ENCODE measurements at places on chromosomes 13 and 19. TPM values are rescaled to one million over a fixed set of nuclear protein-coding genes. Genes with fewer than 3 reads are reported as not detected.

ZNF723 gene
- not detected for total RNA-seq

CLDN10 gene
- total RNA-seq: not detected

MKNK2 gene
- 200 TPM for total RNA-seq

VN1R4 gene
- not detected for total RNA-seq

CD70 gene
- not detected for total RNA-seq

CASP14 gene
- total RNA-seq: not detected

NOTCH3 gene
- total RNA-seq: 21.7 TPM

MAMSTR gene
- total RNA-seq: 1.8 TPM

LILRB1 gene
- 1.5 TPM for total RNA-seq

FAM83E gene
- total RNA-seq: not detected

CYP4F12 gene
- total RNA-seq: 3.3 TPM

DNA sequence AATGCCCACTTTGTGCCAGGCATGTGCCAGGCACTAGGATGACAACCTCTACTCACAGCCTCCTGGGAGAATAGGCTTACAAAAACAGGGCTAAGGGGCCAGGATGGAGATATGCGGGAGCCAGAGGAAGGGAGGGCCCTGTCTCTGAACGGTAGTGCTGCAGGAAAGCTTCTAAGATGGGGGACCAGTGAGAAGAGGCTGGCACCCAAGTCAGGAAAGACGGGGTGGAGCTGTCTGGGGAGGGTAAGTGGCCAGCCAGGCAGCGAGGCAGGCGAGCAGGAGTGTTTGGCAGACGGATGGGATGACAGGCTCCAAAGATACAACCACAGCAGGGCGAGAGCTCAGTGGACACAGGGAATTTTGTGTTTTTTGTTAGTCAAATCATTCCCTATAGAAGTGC lies 44.7 kb upstream of the GPI start:
- DNase-seq: no peak
- peaks cover 50% of the 10 kb centered on the region for H3K4me1 ChIP-seq
- peak overlapping the region; percentile 77 for H3K27ac ChIP-seq
- no peaks in the 10 kb centered on the region for H3K27me3 ChIP-seq
- H3K36me3 ChIP-seq: peaks cover 39% of the 10 kb centered on the region
- no peak overlapping the region for H3K4me3 ChIP-seq

DNA sequence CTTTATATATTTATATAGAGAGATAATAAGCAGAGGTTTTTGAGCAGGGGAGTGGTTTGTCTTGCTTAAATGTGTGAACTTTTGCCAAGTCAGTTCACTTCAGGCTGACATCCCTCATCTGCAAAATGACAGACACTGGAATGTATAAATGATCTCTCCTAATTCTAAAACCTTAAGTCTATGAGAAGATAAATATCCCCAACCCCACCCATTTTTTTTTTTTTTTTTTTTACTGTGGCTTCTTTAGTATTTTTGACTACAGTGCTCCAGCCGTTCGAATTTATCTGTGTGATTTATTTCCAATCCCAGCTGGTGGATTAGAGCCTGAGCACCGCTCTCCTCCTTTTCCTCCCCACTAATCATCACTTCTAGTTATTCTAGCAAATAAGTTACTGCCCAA lies 234.8 kb downstream of the DACH1 start:
- no peak for DNase-seq
- H3K36me3 ChIP-seq: no peaks in the 10 kb centered on the region
- no peak overlapping the region for H3K4me3 ChIP-seq

GRCh38 chr13:26558074-26558805 lies 757 bp downstream of the WASF3 start:
- H3K27ac ChIP-seq: peak overlapping the region; percentile 84
- peaks cover 35% of the 10 kb centered on the region for H3K4me1 ChIP-seq
- H3K27me3 ChIP-seq: peaks cover 16% of the 10 kb centered on the region
- no peaks in the 10 kb centered on the region for H3K36me3 ChIP-seq

DNA sequence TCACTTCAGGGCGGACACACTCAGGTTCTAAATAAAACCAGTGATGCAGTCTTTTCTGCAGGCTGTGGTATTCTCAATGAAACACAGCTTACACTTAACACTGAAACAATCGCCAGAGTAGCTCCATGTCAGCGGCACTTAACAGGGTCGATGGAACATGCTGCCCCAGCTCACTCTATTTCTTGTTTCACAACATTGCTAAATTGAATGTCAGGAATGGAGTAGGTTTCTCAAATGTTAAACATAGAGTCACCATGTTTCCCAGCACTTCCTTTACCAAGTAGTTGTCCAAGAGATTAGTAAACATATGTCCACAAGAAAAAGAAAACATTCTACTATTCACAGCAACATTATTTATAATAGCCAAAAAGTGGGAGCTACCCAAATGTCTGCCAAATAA lies 306.9 kb downstream of the SLITRK6 start:
- no peaks in the 10 kb centered on the region for H3K4me1 ChIP-seq
- no peak overlapping the region for H3K27ac ChIP-seq
- H3K4me3 ChIP-seq: no peak overlapping the region
- H3K27me3 ChIP-seq: no peaks in the 10 kb centered on the region
- H3K36me3 ChIP-seq: no peaks in the 10 kb centered on the region
- no peak for DNase-seq

DNA sequence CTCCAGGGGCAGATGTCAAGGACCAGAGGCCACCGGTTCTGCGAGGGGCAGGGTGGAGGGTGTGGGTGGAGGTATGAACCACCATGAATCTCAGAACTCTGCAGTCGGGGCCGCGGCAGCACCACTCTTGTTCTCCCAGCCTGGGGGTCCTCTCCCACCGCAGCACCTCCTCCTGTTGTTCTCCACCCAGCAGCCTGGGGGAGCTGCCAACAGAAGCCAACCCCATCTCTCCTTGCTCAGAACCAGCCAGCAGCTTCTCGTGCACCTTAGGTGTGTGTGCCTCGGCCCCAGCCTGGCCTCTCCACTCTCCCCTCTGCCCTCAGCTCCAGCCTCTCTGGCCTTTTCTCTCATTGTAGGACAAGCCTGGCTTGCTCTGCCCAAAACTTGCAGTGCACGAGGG lies 31.9 kb upstream of the CCNE1 start:
- H3K27me3 ChIP-seq: peaks cover 39% of the 10 kb centered on the region
- no peak overlapping the region for H3K4me3 ChIP-seq
- H3K36me3 ChIP-seq: no peaks in the 10 kb centered on the region
- DNase-seq: no peak
- no peak overlapping the region for H3K27ac ChIP-seq

DNA sequence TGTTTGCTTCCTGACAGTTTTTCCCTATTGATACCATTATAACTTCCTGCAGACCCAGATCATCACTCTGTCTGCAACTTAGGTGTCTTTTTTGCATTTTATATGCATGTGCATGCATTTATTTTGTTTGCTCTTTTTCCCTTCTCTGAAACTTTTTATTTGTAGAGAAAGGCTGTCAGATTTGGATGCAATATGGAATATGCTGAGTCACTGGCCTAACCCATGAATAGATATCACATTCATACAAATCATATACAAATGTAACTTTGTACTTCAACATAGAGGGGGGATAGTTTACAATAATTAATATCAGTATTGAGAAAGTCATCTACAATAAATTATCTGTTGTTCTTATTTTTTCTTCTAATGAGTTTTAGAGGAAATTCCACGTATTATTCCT lies 1465.0 kb downstream of the EFNB2 start:
- no peak for DNase-seq
- no peak overlapping the region for H3K4me3 ChIP-seq
- H3K27me3 ChIP-seq: no peaks in the 10 kb centered on the region

- DNase-seq: no peak
- H3K4me1 ChIP-seq: peaks cover 11% of the 10 kb centered on the region
- no peak overlapping the region for H3K27ac ChIP-seq
- H3K36me3 ChIP-seq: no peaks in the 10 kb centered on the region
Observed at GRCh38 chr19:23916991-23917390, 2.3 kb downstream of the ZNF726 start.

DNA sequence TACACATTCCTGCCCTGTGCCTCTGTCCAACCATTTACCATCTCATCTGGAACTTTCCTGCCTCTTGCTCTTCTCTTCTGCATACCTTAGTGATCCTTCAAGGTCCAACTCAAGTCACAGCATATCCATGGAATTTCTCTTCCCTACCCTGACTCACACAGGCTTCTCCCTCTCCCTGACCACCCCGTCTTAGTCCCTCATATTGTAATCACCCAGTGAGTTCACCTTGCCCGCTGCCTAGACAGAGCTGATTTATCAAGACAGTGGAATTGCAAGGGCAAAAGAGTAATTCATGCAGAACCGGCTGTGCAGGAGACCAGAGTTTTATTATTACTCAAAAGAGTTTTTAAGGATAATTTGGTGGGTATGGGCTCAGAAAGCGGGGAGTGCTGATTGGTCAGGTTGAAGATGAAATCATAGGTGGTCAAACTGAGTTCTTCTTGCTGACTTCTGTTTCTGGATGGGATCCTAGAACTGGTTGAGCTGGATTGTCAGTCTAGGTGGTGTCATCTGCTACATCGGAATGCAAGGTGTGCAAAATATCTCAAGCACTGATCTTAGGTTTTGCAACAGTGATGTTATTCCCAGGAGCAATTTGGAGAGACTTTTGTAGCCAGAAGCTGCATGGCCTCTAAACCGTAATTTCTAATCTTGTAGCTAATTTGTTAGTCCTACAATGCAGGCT lies 67.2 kb downstream of the HSPH1 start:
- peaks cover 26% of the 10 kb centered on the region for H3K27me3 ChIP-seq
- no peak for DNase-seq
- H3K27ac ChIP-seq: no peak overlapping the region
- no peak overlapping the region for H3K4me3 ChIP-seq
- H3K36me3 ChIP-seq: no peaks in the 10 kb centered on the region

GRCh38 chr13:48255954-48256353 lies 22.9 kb downstream of the ITM2B start:
- H3K4me3 ChIP-seq: no peak overlapping the region
- H3K27ac ChIP-seq: peak overlapping the region; percentile 17
- DNase-seq: no peak
- no peaks in the 10 kb centered on the region for H3K27me3 ChIP-seq
- H3K4me1 ChIP-seq: peaks cover 88% of the 10 kb centered on the region

DNA sequence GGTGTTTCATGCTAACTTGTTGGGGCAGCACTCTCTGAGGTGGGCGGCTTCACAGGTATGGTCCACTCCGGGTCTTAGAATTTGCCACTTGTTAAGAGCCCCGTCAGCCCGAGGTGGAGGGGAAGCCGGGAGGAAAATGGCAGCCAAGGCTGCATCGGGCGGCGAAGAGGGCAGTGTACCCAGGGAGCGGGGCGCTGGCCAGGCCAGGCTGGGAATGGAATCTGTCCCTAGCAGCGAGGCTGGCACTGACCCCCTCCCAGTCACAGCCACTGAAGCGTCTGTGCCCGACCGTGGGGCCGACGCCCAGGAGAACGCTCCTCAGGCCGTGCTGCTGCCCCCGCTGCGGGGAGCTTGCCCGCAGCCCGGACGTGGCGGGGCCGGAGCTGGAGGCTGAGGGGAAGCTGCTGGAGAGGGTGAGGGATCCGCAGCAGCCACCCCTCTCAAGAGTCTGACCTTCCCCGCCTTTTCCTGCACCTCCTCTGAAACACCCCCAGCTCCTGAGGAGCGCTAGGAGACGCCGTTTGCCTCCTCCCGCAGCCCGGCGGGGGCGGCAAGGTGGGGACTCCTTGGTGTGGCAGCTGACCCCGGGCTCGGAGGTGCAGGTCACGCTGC lies 313.8 kb upstream of the SPRY2 start:
- H3K27me3 ChIP-seq: no peaks in the 10 kb centered on the region
- peak overlapping the region; percentile 59 for H3K4me3 ChIP-seq
- H3K27ac ChIP-seq: peak overlapping the region; percentile 21
- no peaks in the 10 kb centered on the region for H3K4me1 ChIP-seq
- no peaks in the 10 kb centered on the region for H3K36me3 ChIP-seq

GRCh38 chr13:89382981-89383380 lies 1711.8 kb downstream of the SLITRK5 start:
- no peaks in the 10 kb centered on the region for H3K27me3 ChIP-seq
- DNase-seq: no peak
- H3K27ac ChIP-seq: no peak overlapping the region
- H3K36me3 ChIP-seq: no peaks in the 10 kb centered on the region
- no peak overlapping the region for H3K4me3 ChIP-seq

DNA sequence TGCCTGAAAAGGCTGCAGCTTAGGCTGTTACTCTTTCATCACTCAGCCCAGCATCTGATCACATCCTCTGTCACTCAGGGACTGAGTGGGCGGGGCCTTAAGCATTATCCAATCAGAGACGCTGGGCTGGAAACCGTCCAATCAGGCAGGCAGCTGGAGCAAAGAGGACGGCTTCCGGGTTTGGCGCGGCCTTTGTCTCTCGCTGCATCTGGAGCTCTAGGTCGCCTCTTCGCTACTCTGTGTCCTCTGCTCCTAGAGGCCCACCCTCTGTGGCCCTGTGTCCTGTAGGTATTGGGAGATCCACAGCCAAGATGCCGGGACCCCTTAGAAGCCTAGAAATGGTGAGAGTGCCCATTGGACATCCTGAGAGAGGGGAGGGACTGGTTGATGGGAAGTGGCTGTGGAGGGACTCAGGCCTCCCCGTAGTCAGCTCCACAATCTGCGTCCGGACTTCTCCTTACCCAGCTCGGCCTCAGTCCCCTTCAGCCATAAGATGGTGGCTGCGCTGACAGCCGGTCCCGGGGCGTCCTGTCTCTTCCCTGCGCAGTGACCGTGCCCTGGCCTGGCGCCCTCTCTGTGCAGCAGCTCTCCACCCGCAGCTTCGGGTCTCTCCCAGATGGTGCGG lies at the start of gene ZNF486:
Gene ZNF486 (plus strand): TSS at position 195 of the 625 bp plus-strand sequence. CDS start 117 bp downstream, at position 312.
- DNase-seq: peak; percentile 96
- H3K4me3 ChIP-seq: peak within 1 kb of the TSS; percentile 82
- no peaks in the 10 kb centered on the region for H3K27me3 ChIP-seq
- peak within 1 kb of the TSS; percentile 73 for H3K27ac ChIP-seq
- peaks cover 19% of the 10 kb centered on the region for H3K36me3 ChIP-seq

GRCh38 chr13:20190481-20191310 lies 2.0 kb downstream of the GJB2 start:
- no peak overlapping the region for H3K27ac ChIP-seq
- peaks cover 30% of the 10 kb centered on the region for H3K4me1 ChIP-seq
- H3K27me3 ChIP-seq: peaks cover 61% of the 10 kb centered on the region
- no peak overlapping the region for H3K4me3 ChIP-seq
- no peaks in the 10 kb centered on the region for H3K36me3 ChIP-seq

DNA sequence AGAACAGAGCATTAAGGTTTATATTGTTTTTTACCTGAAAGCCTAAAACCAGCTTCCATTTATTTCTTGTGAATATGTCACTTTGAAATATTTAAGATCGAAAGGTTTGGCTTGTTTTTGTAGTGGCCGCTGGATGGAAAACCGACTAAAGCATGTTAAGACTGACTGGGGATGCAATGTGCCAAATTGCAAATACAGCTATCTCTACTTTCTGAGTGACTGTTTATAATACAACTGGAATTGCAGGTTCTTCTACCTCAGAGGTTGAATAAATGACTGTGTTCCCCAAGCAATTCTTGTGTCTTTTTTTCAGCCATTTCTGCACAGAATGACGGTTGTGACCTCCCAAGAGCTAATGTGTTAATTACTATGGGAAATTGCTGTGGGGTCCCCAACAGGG lies 50.0 kb upstream of the TMTC4 start:
- H3K27ac ChIP-seq: no peak overlapping the region
- H3K4me1 ChIP-seq: no peaks in the 10 kb centered on the region
- H3K27me3 ChIP-seq: peaks cover 20% of the 10 kb centered on the region
- no peak for DNase-seq
- H3K4me3 ChIP-seq: no peak overlapping the region
- no peaks in the 10 kb centered on the region for H3K36me3 ChIP-seq

- DNase-seq: no peak
- H3K27me3 ChIP-seq: no peaks in the 10 kb centered on the region
- H3K4me3 ChIP-seq: no peak overlapping the region
- H3K4me1 ChIP-seq: peaks cover 100% of the 10 kb centered on the region
- peaks cover 11% of the 10 kb centered on the region for H3K36me3 ChIP-seq
Observed at GRCh38 chr19:15276620-15277215, 44.5 kb upstream of the EPHX3 start.

GRCh38 chr13:52845766-52846566 lies 2.5 kb downstream of the PCDH8 start:
- H3K4me3 ChIP-seq: peak overlapping the region; percentile 45
- peak; percentile 19 for DNase-seq
- no peaks in the 10 kb centered on the region for H3K36me3 ChIP-seq
- peaks cover 97% of the 10 kb centered on the region for H3K27me3 ChIP-seq
- peaks cover 34% of the 10 kb centered on the region for H3K4me1 ChIP-seq

Data from left ventricle myocardium inferior (tissue), 1 donor.